ENCODE measurements at places on chromosomes 7 and 10.

- no peak for DNase-seq
Measured at GRCh38 chr10:37344413-37344812, 219.0 kb downstream of the ANKRD30A start.

DNA sequence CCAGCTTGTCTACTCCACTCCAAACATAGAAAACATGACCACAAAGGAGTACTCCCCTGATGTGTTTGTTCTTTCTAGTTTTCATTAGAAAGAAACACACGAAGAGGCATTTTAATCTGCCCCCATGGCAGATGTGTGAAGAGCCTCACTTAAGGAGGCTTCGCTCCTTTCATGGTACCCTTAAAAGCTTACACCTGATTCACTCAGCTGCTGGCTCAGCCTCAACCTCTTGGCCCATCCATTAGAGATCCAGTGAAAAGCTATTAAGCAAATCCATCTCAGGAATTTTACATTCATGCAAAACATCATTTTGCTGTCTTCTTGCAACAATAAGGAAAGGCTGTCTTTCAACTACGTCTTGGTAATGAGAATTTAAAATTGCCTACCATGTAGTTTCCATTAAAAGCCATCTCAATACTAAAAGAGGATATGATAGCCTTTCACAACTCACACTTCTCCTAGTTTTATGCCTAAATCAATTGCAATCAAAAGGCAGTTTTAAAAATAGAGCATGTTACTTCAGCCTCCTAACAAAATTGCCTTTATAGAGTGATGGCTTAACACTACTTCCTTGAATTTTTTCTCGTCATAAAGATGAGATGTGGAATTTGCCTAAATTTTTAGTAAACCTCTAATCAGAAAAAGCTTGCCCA lies 22.7 kb downstream of the MACC1 start:
- DNase-seq, result no peak

GRCh38 chr7:359226-359765 lies 69.3 kb downstream of the FOXL3 start:
- no peak for DNase-seq

DNA sequence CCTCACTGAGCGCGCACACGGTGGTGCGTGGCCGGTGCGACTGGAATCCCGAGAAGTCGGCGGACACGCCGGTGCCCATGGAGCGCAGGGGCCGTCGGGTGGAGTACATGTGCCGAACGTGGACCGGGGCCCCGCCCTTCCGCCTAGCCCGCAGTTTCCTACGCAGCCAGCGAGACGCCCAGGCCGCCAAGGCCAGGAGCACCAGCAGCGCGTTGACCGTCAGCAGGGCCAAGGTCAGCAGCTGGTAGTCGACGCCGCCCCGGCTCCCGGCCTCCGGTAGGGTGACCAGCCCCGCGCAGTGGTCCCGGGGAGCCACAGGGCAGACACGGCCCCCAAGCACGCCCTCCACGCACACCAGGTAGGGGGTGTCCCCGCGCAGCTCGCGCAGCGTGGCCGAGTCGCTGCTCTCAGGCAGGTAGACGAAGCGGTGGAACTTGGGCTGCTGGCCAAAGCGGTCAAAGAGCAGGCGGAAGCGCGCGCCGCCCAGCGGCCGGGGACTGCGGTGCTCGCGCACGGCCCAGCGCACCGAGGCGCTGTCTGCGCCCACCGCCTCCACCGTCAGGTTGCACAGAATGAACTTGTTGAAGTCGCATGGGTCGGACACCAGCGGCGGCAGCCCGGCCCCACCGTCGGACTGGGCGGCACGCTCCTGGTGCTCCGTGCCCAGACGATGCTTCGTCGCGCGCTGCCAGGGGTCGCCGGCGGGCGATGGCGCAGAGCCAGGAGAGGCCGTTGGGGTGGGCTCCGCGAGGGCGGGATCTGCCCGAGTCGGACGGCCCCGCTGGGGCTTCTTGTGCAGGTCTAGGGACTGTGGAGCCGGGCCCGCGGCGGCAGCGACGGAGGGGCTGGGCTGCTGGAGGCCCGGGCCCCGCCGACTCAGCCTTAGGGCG lies 2.2 kb downstream of the TRIL start:
- DNase-seq, result peak; percentile 41

GRCh38 chr10:14422431-14422830 lies 91.7 kb upstream of the FRMD4A start:
- no peak for DNase-seq

DNA sequence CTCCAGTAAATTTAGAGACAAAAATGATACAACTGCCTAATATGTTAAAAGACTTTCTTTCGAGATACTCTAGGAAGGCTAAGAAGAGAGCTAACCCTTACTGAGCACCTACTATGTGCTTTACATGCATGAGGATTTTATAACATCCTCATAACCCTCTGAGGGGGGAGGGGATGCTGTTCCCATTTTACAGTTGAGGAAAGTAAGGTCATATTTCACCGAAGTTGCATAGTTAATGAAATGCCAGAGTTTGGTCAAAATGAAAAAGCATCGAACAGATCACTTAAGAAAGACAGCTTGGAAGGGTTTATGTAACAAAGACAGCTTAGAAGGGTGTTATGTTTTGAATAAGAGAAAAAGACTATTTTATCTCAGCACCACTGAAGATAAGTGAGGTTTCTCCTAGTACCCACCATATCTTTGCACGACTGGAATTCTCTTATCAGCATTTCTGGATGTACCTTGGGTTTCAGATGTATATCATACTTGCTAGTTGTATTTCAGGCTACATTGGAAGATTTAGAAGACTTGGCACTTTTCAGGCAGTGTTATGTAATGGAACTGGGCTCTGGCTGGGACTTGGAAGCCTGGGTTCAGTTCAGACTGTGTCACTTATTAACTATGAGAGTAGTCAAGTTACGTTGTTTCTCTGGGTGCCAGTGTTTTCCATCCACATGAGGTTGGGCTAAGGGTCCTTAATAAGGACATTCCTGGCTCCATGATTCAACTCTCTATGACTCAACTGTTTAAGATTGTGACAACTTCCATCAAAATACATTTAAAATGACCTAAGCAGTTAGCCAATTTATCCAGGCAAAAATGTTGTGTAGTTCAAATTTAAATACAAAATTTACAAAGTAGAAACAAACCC lies 6.0 kb downstream of the RHOBTB1 start:
- no peak for DNase-seq

DNA sequence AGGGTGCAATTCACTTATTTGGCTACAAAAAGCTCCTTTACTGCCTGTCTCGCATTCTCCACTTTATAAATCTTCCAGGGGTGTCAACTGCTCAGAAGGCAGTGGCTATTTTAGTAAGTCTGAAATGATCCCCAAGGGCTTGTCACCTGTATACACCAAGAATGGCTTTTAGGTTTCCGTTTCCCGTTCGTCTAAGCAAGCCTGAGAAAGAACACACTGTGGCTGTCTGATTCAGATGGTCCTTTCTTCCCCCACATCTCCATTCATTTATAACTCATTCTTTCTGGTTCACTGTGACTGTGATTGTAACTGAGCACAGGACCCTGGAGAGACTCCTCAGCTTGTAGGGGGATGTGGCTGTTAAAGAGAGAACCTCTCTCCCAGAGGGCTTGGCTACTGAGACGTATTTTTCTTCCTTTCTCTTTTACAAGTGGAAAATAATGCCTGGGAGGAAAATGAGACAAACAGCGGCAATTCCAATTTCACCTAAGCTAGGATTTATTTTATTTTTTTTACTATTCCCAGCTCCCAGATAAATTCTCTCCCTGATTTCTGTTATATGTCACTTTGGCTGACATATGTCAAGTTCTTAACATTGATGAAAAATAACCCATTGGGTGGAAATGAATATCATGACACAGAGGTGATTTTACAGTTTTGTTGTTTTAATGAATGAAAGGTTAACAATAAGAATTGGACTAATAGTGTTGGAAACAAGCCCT lies 129.3 kb downstream of the FAM107B start:
- DNase-seq, result no peak

GRCh38 chr10:49172061-49172776 lies 16.0 kb downstream of the TMEM273 start:
- DNase-seq, result no peak

GRCh38 chr10:75611172-75611992 lies 180.0 kb downstream of the LRMDA start:
- DNase-seq, result peak; percentile 38

DNA sequence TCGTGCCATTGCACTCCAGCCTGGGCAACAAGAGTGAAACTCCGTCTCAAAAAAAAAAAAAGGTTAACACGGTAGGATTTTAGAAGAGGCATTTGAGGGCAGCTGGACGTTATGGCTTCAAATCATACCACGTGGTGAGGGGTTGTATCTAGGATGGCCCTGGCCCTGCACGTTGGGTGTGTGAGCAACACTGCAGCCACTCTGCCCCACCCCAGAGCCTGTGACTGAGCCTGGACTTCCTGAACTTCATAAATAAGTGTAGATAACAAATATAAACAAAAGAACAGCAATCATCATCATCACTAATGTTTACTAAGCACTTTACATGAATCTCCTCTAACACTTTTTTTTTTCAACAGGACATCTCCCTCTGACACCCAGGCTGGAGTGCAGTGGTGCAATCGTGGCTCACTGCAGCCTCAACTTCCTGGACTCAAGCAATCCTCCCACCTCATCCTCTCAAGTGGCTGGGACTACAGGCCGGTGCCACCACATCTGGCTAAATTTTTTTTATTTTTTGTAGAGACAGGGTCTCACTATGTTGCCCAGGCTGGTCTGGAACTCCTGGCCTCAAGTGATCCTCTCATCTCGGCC lies 169.5 kb upstream of the FRMD4A start:
- DNase-seq, result no peak

DNA sequence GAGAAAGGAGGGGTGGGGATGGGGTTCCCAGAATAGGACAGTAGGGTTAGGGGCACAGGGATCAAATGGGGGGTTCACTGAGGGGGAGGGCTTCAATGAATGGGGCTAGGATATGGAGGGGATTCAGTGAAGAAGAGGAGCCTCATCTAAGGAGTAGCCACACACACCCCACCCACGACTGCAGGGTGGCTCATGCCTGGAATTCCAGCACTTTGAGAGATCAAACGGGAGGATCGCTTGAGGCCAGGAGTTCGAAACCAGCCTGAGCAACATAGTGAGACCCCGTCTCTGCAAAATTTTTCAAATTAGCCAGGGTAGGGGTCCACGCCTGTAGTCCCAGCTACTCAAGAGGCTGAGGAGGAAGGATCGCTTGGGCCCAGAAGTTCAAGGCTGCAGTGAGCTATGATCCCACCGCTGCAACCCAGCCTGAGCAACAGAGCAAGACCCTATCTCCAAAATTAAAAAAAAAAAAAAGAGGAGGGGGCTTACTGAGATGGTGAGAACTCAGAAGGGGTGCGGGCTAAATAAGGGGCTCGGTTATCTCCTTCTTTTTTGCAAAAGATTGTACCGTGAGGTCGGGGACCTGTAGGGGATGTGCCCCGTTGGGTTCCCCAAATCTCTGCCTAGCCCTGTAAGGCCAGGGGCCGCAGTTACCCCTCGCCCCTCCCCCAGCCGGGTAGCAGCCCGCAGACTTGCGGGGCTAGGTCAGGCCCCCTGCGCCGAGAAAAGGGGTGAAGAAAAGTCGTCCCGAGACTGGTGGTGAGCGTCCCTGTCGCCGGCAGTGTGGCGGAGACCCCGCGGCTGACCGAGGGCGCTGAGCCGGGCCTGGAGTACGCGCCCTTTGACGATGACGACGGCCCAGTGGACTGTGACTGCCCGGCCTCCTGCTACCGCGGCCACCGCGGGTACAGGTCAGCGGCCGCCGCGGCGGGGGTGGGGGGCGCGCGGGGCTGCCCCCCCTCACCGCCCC lies 43.1 kb upstream of the HSPB1 start:
- no peak for DNase-seq

- DNase-seq, result no peak
Measured at GRCh38 chr7:37052705-37053104, 328.4 kb upstream of the AOAH start.

DNA sequence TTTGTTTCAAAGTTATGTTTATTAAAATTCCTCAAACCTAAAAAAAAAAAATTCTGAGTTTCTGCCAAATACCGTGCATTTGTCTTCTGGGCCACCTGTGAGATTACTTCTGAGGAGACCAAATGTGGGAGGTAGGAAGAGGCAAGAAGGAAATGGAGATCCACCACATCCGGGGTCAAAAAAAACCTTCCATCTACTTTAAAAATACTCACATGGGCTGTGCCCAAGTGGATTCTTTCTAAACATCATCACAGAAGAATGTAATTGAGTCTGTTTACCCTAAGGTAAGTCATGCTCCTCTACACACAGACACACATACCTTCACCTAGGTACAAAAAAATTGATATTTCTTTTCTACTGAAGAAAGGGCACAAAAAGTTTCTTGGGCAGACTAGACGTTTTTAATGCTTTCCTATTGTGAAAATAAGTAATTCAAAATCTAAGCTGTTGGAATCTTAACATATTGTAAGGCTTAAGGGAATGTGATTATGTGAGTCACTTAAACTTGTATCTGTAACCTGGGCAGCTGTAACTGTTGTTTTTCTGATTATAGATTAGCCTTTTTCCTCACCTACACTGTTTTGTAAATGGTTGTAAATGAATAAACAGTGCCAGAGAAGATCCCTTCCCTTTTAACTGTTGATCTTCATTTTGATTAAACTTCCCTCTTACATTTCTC lies 19.1 kb upstream of the SPOCK2 start:
- DNase-seq, result no peak

DNA sequence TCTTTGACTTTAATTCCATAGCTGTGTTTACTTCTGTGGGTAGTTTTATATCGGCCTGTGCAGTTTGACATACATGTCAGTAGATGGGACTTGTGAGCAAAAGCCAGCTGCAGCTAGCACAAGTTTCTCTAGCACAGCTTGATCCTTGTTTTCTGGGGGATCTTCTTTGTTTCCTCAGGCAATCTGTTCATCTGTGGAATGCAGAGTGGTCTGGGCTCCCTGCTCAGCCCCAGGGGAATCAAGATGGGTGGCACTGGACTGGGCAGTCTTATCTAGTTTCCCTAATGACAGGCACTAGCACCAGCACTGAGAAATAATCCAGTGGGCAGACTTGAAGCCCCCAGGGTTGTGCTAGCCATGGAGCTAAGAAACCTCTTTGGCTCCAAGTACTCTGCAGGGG lies 40.8 kb downstream of the CYP2C19 start:
- DNase-seq, result no peak

DNA sequence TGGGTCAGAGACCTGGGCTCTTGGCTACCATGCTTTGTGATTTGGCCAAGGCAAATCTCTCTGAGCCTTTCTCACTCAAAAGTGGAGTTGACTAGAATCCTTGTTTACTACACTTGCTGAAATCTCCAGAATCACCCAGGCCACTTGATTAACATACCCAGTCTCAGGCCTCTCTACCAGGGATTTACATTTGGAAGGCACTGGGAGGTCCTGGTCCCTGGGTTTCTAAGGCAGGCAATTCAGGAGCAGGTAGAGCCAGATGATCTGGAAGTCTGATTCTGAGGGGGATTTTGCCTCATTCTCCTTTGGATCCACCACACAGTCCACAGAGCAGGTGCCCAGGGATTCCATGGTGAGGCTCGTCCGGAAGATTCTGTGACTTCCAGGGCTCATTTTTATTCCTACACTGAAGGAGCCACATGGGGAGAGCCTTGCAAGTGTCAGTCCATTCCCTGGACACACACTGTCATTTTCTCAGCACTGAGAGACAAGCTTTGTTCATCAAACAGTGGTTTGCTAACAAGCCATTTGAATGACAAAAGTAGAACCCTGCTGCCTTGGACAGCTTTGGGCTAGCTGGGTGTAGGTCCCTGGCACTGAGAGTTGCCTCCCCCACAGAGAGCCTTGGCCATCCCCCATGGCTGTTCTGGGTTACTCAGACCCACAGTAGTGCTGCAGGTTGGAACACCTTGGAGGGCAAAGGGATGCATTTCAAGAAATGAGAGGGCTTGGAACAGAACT lies 74.2 kb downstream of the NOC3L start:
- no peak for DNase-seq

All from CD14-positive monocyte (primary cell).